ENCODE measurements at places on chromosomes 16 and 17.

DNA sequence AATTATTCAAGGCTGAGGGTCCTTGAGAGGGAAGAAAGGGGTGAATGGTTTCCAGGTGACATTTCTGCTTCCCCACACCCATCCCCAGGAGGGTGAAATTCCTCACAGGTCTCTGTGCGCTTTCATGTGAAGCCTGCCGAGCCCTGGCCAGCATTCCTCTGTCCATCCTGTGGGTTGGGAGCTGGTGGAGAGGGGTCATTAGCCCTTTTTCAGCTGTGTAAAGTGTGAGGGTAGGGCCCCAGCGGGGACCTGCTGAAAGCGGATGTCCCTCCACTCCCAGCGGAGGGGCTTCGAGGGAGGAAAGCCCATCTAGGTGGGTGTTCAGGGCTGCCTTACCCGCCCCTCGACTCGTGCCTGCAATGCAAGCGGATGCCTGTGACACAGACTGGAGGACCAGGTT, 53.3 kb upstream of the DLX4 start:
- DNase-seq, result no peak

GRCh38 chr16:85641776-85642176, 28.7 kb downstream of the GSE1 start:
- no peak for DNase-seq

DNA sequence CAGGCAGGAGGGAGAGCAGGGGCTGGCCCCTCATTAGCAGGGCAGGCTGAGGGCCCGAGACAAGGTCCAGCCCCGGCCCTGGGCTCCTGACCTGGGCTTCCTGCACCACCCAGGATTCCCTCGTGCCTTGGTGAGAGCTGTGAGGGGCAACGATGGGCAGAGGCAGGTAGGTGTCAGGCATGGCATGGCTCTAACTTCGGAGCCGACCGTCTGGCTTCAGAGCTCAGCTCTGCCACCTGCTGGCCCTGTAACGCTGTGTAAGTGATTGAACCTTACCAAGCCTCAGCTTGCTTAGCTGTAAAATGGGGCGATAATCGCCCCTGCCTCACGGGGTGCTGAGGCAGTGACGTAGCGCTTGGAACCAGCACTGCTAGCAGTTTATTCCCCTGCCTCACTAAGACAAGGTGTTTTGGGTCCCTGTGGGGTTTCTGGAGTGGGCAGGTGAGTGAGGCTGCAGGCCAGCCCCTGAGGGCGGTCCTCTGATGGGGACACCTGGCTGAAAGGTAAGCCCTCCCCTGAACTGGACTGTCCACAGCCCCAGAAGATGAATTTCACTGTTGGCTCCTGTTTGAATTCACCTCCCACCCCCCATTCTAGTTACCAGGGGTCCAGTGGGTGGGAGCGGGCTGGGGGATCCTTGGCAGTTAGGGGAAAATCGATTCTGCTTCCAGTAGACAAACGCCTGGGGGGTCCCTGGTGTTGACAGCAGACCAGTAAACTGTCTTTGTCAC, 184.8 kb upstream of the GSE1 start:
- no peak for DNase-seq

GRCh38 chr17:57135789-57136291, 50.8 kb downstream of the AKAP1 start:
- no peak for DNase-seq

- DNase-seq, result no peak
Measured at GRCh38 chr16:396605-397004, 394 bp upstream of the NME4 start.

- no peak for DNase-seq
Measured at GRCh38 chr17:10337976-10338375, 34.8 kb downstream of the MYH13 start.

DNA sequence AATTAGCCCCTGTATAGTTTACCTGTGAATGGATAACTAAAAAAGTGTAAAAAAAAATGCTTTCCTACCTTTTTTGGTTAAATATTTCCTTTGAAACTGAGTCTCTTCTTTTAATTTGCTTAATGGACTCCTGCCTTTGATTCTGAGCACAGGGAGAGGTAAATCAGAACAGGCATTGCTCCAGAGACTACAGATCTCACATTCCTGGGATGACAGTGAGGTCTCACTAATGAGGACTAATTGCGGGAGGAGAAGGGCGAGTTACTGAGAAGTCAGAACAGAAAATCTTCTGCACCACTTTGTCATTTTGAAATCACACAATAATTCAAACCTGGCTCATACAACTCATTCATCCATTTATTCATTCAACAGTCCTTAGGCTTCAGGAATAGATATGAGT, 437.0 kb upstream of the ASIC2 start:
- no peak for DNase-seq

GRCh38 chr17:896953-897661, 82.5 kb downstream of the NXN start:
- peak; percentile 89 for DNase-seq

DNA sequence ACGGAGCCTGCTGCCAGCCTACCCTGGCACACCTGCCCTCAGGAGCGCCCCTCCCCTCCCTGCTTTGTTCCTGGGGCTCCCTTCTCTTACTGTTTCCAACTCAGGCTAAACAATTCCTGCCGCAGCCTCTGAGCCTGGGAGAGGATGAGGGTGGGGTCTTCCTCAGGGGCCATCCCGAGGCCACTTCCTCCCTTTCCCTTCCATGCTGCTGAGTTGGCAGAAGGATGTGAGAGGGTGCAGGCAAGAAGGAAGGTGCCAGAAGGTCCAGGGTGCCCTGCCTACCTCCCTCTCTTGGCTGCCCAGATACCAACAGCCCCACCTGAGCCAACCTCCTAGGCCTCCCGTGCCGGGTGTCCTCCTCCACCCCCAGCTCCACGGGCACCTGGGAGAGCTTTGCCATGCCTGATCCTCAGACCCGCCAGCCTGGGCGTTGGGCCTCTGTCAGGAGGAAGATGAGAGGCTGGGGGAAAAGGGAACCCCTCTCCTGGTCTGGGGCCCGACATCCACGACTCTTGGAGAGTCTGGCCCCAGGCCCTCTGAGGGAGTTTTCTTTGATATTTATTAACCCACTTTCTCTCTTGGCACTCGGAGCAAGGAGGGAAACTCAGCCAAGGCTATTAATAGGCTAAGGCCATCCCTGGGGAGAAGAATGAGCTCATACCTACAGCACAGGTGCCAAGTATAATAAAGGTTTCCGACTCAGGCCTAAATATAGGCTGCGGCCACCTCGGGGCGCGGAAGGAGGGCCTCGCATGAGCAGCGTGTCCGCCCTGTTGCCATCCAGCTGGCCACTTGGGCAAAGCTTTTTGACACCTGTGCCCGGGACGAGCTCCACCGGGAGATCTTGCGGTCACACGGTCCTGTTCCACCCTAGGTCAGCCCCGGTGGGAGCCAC, 232.0 kb downstream of the ENGASE start:
- DNase-seq, result no peak

GRCh38 chr17:21017256-21017655, 25.6 kb downstream of the USP22 start:
- no peak for DNase-seq

GRCh38 chr16:58155839-58156238, 26.7 kb upstream of the CFAP20 start:
- DNase-seq, result no peak

- DNase-seq, result no peak
Measured at GRCh38 chr17:77962348-77962747, 3.8 kb downstream of the TNRC6C start.

DNA sequence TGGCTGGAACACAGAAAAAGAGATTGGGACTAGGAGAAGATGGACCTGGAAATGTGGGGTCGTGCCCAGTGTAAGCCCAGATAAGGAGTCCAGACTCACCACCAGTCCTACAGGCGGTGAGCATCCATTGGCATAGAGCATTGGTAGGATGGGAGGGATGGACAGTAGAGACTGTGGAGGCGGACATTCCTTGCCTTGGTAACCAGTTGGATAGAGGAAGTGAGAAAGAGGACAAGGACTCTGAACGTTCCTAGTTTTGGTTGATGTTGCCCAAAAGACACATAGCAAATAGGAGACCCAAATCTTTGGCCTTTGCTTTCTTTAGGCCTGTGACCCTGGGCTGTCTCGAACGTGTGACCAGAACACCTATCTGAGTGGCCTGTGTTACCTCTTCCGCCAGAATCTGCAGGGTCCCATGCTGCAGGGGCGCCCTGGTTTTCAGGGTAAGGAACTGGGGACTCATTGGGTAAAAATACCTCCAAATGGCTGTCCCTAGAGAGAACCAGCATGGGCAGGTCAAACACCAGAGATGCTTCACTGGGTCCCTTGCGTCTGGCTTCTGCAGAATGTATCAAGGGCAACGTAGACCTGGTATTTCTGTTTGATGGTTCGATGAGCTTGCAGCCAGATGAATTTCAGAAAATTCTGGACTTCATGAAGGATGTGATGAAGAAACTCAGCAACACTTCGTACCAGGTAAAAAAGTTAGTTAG, 6.4 kb downstream of the ITGAL start:
- DNase-seq, result no peak

DNA sequence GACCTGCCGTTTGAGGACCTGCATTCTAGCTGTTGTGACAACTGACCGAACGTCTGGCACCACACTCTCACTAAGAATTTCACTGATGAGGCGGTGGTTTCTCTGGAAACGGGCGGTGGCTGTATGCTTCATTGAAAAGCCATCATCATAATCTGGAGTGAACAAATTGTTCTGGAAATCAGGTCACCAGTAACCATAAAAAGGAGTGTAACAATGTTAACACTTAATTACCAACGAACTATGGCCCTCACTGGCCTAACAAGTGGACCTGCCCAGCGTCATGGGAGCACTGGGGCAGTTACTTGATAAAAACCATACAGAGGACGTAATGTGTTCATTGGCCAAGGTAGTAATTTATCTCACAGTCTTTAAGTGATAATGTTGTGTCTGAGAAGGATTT, 15.4 kb downstream of the SMARCE1 start:
- DNase-seq, result no peak

- peak; percentile 8 for DNase-seq
Measured at GRCh38 chr16:19102187-19102872, 11.4 kb upstream of the ITPRIPL2 start.

DNA sequence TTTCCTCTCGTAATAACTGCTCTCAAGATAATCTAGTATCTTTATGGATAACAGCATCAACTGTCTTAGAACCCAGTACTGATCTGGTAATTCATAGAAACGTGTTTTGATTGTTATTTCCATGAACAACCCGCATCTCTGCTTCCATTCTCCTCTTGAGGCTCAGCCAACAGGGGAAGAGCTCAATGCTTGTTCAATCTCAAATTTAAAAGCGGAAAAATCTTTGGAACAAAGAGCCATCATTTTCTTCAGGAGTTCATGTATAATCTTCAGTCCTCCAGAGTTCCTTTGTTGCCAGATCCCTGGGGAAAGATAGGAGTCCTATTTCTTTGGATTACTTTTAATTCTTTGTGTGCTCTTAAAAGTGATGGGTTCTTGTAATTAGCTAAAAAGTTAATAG, 319.9 kb downstream of the GRIN2A start:
- DNase-seq, result no peak

DNA sequence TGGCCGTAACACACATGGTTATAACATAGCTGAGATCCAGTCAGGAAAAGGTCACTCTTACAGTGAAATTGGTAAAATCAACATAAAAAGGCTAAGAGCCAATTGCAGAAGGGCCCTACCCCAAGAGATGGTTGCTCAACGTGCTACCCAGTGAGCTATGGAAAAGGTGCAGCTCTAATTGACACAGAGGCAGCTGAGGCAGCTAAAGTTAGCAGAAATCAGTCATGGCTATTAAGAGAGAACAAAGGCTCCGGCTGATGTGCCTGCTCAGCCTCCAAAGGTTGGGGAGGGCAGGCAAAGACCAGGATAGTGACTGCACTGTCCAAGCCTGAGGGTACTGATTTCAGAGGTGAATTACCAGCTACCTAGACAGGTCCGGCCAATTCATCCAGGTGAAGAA, 76.5 kb upstream of the ATP2A3 start:
- DNase-seq, result no peak

- no peak for DNase-seq
Measured at GRCh38 chr17:28228109-28228840, 90.7 kb upstream of the TMEM97 start.

DNA sequence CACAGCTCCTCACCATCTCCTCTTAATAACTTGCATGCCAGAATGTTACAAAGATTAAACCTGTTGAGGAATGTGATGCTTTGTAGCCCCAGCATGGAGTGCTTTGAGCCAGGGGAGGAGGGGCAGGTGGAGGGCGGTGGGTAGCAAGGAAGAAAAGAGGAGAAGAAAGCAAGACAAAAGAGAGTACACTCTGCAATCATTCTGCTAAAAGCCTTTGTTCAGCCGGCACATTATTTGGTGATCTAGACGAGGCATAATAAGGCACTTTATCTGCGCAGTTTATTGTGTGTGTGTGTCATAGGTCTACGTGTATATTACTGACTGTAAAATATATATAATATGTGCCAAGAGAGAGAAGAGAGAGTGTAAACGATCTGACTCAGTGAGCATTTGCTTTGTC, 139.1 kb downstream of the SOX9 start:
- DNase-seq, result no peak

DNA sequence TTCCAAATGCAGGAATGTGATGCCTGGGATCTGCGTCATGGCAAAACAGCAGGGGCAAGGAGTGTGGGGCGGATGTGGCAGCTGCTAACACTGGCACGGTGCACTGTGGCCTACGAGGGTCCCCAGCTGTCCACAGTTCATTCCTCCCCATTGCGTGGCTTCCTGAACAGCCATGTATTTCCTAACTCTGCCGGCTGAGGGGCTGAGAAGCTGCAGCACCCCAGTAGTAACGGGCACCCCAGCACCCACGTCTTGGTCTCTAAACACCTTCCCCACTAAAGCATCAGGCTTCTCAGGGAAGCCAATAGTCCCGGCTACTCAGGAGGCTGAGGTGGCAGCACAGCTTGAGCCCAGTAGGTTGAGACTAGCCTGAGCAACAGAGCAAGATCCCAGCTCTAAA, 47.6 kb downstream of the LMF1 start:
- no peak for DNase-seq

- peak; percentile 84 for DNase-seq
Measured at GRCh38 chr17:63842173-63842539, 329 bp downstream of the SMARCD2 start.

GRCh38 chr17:17603178-17603894, 11.8 kb upstream of the PEMT start:
- DNase-seq, result no peak

- no peak for DNase-seq
Measured at GRCh38 chr17:20043021-20043420, 33.9 kb downstream of the SPECC1 start.

GRCh38 chr17:55722742-55723487, at the start of gene TMEM100:
TMEM100 (minus strand) TSS chr17:55722864; CDS start chr17:55721070, 1,794 bp downstream.
- no peak for DNase-seq

DNA sequence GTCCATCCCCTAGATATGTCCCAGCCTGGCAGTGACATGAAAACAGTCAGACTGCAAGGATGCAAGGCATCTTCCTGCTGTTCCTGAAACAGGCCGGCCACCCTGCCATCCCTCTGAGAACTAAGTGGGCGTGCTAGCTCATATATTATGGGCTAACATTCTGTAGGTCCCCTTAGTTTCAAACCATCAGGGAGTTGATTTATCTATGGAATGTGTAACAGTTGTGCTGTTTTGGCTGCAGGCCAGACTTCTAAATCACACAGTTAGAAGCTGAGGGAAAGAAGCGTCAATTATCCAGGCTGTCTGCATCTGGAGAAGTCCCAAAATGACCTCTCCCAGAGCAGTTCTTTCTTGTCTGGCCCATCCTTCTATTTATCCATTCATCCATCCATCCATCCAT, 102.7 kb upstream of the DNAH9 start:
- no peak for DNase-seq
